ENCODE measurements at places on chromosomes 6 and 20. TPM values are rescaled to one million over a fixed set of nuclear protein-coding genes. Genes with fewer than 3 reads are reported as not detected.

OR2B6 gene
- not detected for total RNA-seq

POPDC3 gene
- total RNA-seq = not detected

LY6G6C gene
- not detected for total RNA-seq

MUC22 gene
- not detected for total RNA-seq

- no peak for DNase-seq
Measured at GRCh38 chr6:13352165-13352564, 23.8 kb upstream of the TBC1D7 start.

DNA sequence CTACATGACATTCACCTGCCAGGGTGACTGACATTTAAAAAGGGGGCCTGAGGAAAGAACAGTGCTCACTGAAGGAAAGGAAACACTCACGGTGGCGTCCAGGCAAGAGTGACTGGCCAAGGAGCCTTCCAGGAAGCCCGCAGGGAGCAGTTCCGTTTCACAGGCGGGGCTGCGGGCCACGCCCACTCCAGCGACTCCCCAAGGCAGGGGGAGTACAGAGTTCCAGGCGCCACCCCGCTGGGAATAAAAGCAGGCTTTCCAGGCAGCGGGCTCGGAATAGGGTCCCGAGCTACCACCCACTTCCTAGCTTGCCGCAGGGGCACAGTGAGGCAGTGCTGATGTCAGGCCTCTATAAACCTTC lies 34.2 kb downstream of the PKIG start:
- no peak for DNase-seq

DNA sequence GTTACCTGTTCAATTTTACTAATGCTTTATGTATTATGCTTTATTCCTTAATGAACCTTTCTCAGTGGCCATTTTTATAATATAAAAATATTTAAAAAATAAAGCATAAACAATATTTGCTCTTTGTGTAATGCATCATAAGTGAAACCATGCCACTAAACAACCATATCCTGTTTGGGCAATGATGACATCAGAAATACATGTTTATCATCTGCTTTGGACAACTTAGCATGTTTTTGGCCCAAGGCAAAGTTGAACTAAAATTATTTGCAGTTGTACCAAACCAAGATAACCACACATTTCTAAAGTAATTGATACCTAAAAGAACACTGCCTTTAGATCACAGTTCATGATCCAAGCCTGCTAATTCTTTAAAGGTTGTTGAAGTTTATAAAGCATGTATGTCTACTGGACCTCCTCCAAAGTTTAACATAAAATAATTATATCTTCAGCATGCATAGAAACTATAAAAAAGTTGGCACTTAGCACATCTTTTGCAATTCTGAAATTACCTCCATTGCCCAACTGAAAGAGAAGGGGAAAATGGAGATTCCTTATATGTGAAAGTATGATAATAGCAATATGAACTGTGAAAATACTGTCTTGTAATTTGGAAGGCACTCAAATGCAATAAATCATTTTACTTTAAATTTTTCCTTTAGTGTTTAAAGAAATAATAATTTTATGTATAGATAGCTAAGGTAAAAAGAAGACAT lies 325.6 kb upstream of the RUNX2 start:
- no peak for DNase-seq

DNA sequence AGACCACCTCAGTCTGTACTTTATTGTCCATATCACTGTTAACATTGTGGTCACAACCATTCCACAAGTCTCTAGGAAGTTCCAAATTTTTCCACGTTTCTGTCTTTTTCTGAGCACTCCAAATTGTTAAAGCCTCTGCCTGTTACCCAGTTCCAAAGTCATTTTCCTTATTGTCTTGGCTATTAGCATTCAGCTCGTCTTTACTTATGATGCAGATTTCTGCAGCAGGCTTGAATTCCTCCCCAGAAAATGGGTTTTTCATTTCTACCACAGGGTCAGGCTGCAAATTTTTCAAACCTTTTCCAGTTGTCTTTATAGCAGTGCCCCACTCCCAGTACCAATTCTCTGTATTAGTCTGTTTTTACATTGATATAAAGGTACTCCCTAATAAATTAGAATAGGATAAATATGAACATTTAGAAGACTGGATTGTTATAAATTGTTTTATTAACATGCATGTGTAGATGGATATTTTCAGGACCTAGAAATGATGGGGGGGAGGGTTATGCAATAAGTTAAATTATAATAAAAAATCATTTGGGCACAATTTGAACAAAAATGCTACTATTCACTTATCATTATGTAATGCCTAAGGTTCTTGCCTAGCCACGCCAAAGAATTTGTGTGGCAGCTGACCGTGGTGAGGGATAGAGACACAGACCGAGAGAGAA lies 595.3 kb upstream of the ADGRB3 start:
- DNase-seq = no peak

DNA sequence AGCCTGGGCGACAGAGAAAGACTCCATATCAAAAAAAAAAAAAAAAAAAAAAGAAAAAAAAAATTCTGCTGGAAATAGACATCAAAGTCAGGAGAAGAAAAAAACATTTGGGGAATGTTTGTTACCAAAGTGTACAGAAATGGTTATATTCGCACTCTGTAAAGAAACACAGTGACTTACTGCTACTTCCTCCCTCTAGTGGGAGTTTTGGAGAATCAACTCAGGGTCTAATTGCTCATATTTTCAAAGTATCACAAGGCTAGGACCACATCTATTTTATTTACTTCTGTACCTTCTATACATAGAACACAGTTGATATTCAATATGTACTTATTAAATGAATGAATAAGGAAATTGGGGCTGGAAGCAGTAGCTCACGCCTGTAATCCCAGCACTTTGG lies 24.4 kb downstream of the ARG1 start:
- DNase-seq = no peak

GRCh38 chr20:50873585-50873984 lies 57.7 kb downstream of the ADNP start:
- DNase-seq = no peak
